Panc1 (cell line): ENCODE measurements at places on chromosomes 12 and 14. TPM values are rescaled to one million over a fixed set of nuclear protein-coding genes. Genes with fewer than 3 reads are reported as not detected.

- DNase-seq: no peak
These were observed 44.4 kb upstream of the PRIMA1 start for GRCh38 chr14:93832665-93833064.

DNA sequence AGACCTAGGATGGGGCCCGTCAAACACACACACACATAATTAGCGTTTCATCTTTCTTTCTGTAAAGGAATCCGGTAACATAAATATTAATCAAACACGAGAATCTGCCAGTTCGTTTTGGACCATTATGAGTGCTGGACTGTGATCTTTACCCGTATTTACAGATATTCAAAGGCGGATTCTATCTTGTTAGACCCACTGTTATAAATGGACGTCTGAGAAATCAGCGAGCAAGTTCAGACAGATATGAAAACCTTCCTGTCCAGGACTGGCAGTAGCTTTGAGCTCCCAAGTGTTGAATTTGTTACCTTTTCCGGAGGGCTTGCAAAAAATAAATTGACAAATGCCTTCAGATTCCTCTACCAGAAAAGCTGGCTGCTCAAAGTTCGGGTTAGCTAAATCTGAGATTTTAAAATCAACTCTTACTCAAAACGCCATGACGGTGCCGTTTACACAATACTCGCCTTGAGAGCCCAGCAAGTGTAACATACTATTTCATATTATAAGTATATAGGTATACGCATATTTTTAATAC is 27.6 kb downstream of the BCL11B start:
- no peak for DNase-seq

- no peak for DNase-seq
These were observed 198.9 kb downstream of the CACNA1C start for GRCh38 chr12:2251526-2252209.

GRCh38 chr12:78145398-78145797 is 314.7 kb downstream of the NAV3 start:
- no peak for DNase-seq

The SLC25A47 gene
- total RNA-seq: not detected

The PCED1B gene
- 0.82 TPM for total RNA-seq

The WNT5B gene
- total RNA-seq: 36.9 TPM
